ENCODE measurements at places on chromosomes 1 and 21.

DNA sequence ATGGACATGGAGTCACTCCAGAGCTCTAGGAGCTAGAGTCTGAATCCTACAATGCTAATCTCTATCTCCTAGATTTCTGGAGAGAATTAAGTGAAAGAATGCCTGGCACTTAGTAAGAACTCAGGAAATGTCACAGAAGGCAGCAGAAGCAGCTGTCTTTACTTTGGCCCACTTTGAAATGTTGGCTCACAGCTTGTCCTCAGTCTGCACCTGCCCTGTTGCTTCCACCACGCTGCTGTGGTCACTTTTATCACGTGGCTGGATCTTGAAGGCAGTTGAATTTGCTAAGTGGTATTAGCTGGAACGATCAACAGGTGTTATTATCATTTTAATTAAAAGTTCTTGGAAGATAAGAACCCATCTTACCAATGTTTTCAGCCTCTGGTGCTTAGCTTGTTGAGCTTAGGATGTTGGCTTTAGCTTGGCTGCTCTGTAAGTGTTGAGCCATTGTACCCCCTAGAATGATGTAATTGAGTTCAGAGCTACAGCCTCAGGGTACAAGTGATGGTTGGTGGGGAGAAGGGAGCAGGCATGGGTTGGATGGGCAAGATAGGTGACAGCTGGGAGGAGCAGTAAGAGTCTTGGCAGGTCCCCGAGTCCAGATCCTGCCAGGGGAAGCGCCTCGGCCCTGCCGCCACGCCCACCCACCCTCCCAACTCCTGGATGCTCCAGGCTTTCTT is 41.9 kb upstream of the EPS8L3 start:
- no peak for DNase-seq

GRCh38 chr1:62457955-62458354 is 21.1 kb downstream of the USP1 start:
- DNase-seq = no peak

GRCh38 chr1:236289492-236290131 is 7.9 kb upstream of the ERO1B start:
- no peak for DNase-seq

GRCh38 chr1:209536843-209537242 is 46.7 kb upstream of the CAMK1G start:
- DNase-seq = no peak
